Activated CD8-positive, alpha-beta memory T cell treated with anti-CD3 and anti-CD28 coated beads for 4 hours (primary cell): ENCODE measurements at places on chromosomes 6 and 20.

GRCh38 chr6:13911337-13911736 lies 13.4 kb upstream of the RNF182 start:
- no peak for DNase-seq

DNA sequence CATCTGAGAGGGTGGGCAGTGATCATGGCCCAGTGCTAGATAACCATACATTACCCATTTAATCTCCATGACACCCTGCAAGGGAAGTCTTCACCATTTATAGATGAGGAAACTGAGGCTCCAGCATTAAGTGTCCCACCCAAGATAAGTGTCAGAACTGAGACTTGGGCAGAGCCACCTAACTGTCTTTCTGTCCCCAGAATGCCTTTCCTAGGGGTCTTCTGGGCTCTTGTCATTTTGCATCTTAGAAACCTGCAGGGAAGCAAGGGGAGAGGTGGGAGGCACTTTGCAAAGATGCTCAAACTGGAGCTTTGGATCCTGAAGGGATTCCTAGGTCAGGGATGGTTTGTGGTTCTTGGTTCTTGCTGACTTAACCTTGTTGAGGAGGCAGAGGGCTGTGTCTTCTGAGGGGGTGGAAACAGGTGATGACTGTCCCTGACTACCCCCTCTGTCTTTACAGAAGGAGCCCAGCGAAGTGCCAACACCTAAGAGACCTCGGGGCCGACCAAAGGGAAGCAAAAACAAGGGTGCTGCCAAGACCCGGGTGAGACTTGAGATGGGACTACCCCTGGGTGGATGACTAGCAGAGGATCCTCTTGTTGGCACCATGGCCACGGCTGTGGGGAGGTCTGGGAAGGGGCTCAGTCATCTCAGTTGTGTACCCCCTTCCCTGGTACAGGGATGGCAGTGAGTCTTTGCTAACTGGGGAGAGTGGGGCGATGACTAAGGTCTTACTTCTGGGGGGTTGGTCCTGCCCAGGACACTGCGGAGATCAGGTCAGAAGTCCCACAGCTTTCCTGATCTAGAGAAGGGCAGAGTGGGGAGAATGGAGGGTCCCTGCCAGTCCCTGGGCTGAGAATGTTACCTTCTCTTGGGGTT lies 5.8 kb downstream of the HMGA1 start:
- no peak for DNase-seq

DNA sequence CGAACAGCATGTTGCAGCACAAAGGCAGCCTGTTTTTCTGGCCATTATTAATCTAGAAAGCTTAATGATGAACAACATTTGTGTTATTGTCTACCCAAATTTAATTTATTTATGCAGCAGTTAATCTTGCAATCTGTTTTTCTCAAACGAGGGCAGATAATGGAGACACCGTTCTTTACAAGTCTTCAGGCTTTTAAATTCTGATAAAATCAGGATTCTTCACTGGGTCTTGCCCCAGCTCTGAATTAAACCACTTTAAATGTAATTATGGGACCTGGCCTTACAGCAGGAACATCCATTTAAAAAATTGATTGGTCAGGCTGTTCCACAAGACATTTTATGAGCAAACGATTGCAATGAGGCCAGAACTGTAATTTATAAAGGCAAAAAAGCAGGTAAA lies 26.5 kb upstream of the INSM1 start:
- DNase-seq = no peak

DNA sequence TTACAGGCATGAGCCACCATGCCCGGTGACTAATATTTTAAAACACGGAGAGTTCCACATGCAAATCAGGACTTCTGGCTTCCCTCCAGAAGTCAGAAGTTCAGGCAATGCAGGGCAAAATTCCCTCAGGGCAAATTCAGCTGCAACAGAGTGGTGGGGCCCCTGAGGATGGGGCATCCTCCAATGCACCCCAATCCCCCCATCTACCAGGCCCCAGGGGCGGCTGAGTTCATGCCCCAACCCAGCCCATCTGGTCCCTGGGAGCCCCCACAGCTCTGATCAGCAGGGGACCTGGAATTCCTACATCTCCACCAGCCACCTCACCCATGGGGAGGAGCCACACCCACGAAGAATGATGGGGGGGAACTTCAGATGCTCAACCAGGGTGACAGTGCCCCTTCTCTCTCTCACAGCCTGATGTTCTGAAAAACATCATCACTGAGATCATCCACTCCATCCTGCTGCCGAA lies 22.6 kb downstream of the BPIFB1 start:
- no peak for DNase-seq

GRCh38 chr6:168525926-168526630 lies 85.1 kb downstream of the SMOC2 start:
- no peak for DNase-seq

DNA sequence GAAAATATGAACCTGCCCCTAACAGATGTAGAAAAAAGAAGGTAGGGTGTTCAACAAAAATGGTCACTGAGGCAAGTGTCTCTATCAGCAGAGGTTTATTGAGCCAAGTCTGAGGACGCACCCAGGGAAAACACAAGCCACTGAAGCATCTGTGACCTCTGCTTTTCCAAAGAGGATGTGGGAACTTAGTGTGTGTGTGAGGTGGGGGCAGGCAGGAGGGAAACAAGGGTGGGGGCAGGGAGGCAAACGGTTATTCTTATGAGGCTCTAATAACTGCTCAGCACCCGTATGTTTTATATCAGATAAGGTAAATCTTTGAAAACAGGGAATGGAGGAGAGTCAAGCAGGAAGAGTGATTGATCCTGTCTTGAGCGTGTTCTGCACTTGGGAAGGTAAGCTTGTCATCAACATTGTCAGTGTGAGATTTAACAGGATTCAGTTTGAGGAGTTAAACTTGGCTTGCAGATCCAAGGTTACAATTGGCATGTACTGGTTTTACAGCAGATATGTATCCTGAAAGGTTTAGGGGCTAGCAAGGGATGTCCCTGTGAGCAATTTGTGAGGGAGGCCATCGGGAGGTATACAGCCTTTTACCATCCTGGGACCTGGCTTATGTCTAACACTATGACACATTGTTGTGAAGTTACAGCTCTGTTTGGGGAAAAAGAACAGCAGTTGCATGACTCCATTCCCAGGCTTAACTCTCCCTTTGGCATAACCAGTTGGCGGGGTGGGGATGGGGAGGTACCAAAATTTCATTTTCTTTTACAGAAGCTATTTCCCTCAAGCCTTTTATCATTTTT lies 33.7 kb downstream of the NINL start:
- no peak for DNase-seq

DNA sequence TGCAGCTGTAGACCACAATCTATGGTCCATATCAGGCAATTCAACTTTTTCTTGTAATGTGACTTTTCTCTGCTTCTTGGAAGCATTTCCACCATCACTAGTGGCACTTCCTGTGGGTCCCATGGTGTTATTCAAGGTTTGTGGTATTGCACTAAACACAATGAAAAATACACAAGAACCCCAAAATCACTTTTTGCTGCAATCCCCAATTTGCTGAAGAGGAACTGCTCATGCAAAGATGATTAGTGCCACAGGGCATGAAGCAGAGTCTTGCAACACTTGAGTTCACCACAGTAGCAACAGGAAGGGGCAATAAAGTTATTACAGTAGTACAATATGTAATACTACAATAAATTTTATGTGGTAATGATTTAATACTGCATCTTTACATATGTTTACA lies 16.8 kb upstream of the TAAR1 start:
- no peak for DNase-seq

DNA sequence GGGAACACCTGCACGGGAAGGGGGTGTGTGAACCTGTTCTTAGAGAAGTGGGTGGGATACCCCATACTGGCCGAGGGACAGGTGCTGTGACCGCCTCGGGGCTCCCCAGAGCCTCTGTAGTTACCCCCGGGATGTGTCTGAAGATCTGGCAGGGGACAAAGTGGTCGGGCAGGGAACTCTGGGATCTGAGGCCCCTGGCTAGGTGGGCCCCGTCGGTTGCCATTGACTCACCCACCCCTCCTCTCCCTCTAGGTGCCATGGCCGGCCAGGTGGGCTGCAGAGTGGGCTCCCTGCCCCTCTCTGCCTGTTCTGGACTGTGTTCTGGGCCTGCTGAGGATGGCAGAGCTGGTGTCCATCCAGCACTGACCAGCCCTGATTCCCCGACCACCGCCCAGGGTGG lies 4.3 kb downstream of the BIRC7 start:
- DNase-seq = no peak

- no peak for DNase-seq
These were observed 75.5 kb downstream of the ZDHHC14 start for GRCh38 chr6:157456524-157456829.

DNA sequence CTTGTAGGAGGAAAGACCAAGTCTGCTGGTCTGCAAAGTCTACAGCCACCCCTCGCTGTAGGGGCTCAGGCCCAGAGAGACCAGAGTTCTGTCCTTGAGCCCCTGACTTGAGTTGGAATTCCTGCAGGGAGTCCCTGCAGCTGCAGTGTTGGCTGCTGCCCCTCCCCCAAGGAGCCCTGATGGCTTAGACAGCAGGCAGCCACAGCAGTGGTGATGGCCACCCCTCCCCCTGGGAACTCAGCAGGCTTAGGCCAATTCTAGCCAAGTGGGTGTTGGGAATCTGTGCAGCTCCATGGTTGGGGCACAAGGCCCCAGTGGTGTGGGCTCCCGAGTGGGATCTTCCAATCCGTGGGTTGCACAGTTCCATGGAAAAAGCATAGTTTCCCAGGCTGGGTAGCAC lies 345.4 kb downstream of the CD109 start:
- no peak for DNase-seq

GRCh38 chr6:30093951-30094661 lies 18.5 kb upstream of the RNF39 start:
- no peak for DNase-seq

- DNase-seq = no peak
These were observed 78.6 kb downstream of the KIF13A start for GRCh38 chr6:17908831-17909230.

DNA sequence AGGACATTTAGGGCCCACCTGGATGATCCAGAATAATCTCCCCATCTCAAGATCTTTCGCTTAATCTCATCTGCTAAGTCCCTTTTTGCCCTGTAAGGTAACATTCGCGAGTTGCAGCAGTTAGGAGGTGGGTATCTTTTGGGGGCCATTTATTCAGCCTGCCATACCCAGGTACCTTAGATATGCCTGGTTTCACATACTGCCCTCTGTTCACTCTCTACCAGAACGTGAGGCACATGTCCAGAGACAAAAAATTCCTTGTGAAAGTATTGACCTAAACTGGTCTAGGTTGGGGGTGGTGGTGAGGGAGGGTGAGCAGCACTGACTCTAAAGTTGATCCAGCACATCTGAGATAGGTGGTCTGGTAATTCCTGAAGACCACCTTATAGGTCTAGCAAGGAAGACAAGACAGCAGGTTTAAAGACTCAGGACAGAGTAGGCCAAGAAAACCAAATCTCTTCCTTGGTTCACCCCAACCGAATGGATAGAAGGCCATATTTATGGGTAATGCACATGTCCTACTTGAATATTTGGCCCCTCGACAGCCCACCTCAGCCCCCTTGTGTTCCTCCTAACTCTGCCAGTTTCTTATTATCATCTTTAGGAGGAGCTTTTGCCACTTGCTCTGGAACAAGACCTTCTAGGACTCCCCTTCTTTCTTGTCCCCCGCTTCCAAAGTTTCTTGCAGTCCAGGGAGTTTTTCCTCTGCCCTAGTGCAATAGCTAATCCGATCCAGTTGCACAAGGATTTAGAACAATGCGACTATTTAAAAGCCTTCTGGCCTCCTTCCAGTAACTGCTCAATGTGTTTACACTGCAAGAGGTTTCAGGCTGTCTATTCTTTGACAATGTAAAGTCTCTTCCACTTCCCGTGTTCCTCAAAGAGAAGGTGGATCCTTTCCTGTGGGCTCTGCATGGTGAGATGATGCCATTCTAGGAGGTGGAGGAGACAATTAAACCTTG lies 213.0 kb upstream of the LAMP5 start:
- no peak for DNase-seq

- DNase-seq = no peak
These were observed 870 bp upstream of the MDFI start for GRCh38 chr6:41637194-41638001.

DNA sequence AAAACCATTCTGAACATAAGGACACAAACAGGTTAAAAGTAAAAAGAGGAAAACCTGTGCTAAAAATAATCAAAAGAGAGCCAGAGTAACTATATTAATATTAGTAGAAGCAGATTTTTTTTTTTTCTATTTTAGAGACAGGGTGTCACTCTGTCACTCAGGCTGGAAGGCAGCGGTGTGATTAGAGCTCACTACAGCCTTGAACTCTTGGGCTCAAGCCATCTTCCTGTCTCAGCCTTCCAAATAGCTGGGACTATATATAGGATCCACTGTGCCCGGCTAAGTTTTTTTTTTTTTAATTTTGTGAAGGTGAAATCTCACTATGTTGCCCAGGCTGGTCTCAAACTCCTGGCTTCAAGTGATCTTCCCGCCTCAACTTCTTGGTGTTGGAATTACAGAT lies 33.4 kb upstream of the PLN start:
- DNase-seq = no peak

DNA sequence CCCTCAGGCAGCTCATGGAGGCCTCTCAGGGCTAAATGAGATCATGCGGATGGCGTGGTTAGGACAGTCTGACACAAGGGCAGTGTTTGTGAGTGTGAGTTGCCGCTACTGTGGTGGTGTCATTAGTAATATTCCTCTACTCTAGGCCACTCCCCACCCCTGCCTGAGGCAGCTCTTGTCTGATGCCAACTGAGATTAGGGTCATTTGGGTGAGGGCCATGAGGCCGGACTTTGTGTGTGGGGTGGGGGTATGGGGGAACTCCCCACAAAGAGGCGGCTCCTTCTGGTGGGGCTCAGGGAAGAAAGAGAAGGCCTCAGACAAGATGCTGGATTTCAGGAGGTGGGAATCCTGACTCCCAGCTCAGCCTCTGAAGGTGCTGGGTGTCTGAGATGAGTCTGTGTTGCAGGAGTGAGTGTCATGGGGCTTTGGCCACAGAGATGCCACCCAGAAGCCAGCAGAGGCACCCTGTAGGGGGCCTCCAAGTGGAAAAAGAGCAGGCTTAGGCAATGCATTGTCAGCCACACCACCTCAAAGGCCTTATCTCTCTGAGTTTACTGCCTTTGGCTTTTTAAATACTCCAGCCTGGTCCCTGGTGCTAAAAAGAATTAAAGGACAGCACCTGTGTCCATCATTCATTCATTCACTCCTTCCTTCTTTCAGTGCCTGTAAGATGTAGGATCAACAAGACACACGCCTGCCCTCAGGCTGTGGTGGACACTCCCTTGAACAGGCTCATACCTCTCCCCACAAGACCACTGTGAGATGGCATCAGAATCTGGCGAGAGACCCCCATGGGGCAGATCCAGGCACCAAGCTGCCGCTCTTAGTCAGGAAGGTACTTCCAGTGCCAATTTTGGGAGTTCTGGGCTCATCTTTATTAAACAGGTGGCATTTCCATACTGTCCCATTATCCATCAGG lies 175.2 kb downstream of the MRPL14 start:
- no peak for DNase-seq

- DNase-seq = no peak
These were observed 337.2 kb downstream of the SMOC2 start for GRCh38 chr6:168778201-168778600.

GRCh38 chr20:25543068-25543467 lies 42.3 kb downstream of the NINL start:
- no peak for DNase-seq

- DNase-seq = no peak
These were observed 2.9 kb downstream of the EGFL8 start for GRCh38 chr6:32167154-32167760.
